AG20443 (cell line): ENCODE measurements at places on chromosomes 3 and 15.
A peak's percentile ranks its signal among the peaks of the same experiment; 100 is the strongest.

- DNase-seq, result no peak
Measured at GRCh38 chr3:122391681-122392446, 7.9 kb downstream of the FAM162A start.

- DNase-seq, result peak; percentile 48
Measured at GRCh38 chr3:40317061-40317855, 7.8 kb downstream of the EIF1B start.

DNA sequence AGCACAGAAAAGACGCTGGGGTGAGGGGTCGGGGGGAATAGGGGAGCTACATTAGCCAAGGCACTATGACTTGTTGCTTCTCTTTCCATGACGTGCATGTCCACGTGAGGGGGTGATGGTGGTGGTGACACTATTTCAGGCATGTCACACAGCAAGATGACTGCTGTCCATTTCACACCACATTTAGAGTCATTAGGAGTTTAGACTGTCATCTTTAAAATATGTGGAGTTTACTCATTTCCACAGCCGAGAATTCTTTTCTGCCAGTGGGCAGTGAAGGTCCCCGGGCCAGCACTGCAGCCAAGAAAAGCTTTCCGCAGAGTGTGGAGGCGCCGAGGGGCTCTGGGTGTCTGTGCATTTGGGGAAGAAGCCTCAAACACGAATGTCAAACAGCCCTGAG is 954 bp upstream of the DGKG start:
- DNase-seq, result no peak

DNA sequence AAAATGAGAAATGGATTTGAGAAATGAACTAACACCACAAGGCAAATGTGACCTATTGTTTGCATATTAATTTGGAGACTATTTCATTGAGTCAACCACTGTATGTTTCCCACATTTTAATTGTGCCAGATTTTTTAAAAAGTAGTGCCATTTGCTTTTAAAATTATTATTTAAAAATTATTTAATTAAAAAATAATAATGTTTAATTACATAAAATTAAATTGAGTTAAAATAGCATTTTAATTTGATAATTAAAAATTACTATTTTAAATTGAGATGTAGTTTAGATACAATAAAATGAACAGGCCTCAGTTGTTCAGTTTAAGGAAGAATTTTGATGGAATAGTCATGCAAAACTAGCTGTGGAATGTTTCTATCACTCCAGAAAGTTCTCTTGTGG is 62.7 kb upstream of the GATM start:
- DNase-seq, result no peak

- no peak for DNase-seq
Measured at GRCh38 chr3:164476631-164477030, 601.7 kb downstream of the SI start.

DNA sequence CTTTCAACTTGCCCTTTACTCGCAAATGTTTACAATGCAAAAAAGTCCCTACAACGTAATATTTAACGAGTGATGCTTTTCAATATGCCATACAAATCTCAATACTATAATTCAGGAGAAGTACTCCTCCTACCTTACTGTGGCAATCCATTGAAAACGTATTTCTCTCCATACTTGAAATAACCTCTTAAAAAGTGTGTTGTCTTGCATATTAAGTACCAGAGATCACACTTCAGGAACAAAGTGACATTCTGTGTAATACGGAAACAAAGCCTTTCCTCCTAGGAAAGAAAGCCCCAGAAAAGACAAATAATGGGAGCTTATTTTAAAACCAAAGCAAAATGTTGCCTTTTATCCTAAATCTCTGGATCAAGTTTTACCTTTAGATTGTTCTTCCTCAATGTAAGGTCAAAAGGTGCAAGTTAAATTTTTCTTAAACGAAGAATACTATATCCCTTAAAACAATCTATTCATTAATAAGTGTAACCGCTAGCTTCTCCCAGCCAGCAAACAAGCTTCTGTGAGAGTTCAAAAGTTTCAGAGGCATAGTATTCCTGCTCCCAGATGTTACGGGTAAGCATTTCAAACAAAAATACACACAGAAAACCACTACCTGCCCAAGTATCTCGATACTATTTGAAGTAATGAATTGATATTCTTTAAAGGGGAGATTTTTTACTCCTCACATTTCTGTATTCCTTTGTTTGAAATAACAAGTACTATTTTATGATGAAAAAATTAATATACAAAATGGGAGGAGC is 1.7 kb downstream of the TJP1 start:
- no peak for DNase-seq

- peak; percentile 70 for DNase-seq
Measured at GRCh38 chr3:28053759-28054158, 187.7 kb upstream of the CMC1 start.

DNA sequence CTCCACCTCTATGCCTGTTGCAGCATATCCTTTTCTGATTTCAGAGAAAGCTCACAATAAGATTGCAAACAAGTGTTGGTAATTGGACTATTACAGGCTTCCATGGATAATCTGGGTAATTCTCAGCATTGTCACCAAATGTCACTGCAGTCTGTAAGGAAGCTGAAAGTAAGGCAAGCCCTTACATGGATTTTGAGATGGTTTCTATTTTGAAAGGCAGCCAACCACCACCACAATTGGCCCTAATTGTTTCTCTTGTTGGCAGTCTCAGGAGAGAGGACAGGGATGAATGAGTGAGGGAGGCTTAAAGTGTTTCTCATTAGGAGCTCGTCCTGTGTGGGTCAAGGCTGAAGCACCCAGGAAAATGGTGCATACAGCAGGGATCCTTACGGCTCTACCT is 879.9 kb downstream of the TUSC7 start:
- peak; percentile 13 for DNase-seq

DNA sequence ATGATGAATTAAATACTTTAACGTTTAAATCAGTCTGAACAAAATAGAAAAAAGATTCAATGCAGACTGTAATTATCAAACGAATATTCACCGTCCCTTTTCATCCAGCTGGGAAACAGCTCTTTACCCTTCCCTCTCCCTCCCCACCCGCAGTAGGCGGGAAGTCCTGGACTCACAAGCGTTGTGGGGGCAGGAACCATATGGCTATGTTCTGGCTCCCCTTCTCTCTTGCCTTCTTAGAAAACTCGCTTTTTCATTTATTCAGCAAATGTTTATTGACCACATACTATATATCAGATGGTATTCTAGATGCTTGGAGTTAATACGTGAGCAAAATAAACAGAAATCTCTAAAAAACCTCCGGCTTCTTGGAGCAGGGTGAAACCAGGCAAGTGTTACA is 715 bp upstream of the SCAPER start:
- no peak for DNase-seq

DNA sequence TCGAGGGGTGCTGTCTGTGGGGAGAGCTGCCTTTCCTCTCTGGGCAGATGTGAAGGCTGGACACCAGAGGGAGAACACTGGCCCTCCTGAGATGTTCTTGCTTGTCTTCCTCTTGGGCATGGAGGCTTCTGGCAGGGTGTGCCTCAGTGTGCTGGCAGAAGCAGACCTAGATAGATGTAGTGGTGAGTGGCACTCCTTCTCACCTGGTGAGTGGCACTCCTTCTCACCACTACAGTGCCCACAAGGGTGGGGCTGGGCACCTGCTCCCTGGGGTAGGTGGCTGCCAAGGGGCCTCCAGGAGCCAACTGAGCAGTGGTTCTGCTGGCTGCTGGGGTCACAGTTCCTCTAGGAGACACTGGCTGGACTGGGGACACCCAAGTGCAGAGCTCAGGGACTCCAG is 18.7 kb downstream of the ACVR2B start:
- DNase-seq, result no peak

DNA sequence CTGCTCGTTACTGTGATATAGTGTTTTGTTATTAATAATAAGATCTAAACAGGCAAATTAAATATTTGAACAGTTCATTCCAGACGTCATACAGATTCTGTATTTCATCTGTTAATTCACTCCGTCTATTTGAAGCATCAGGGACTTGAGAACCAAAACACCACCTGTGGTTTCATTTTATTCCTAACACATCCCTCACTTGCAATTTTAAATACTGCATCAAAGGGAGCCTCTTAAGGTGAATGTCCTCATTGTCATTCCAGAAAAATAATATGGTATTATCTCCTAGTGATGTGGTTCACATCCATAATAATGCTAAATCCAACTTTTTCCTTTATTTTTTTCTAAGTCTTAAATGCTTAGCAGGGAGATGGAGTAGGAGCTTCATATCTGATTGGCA is 1390.9 kb upstream of the CADM2 start:
- DNase-seq, result no peak
